Hepatocyte (in vitro differentiated cells): ENCODE measurements at places on chromosomes 2 and 18. TPM values are rescaled to one million over a fixed set of nuclear protein-coding genes. Genes with fewer than 3 reads are reported as not detected.

- no peak for DNase-seq
Measured at GRCh38 chr2:21500401-21500945, 376.7 kb downstream of the TDRD15 start.

- no peak for DNase-seq
Measured at GRCh38 chr2:32820088-32820487, 126.7 kb upstream of the LTBP1 start.

GRCh38 chr2:100972452-100972851, 29.6 kb upstream of the RPL31 start:
- no peak for DNase-seq

- DNase-seq, result no peak
Measured at GRCh38 chr2:144190908-144191605, 328.9 kb downstream of the ZEB2 start.

- no peak for DNase-seq
Measured at GRCh38 chr2:219404954-219405353, 13.2 kb upstream of the DES start.

Gene ANKRD53
- total RNA-seq, result 0.48 and 0.97 TPM in 2 replicates

Gene FMNL2
- total RNA-seq, result 41.9 and 53.6 TPM in 2 replicates

Gene MC2R
- total RNA-seq, result not detected in 2 replicates
